ENCODE measurements at places on chromosomes 3 and 15.

- no peak for DNase-seq
Measured at GRCh38 chr15:35305946-35306345, 220.9 kb upstream of the NANOGP8 start.

DNA sequence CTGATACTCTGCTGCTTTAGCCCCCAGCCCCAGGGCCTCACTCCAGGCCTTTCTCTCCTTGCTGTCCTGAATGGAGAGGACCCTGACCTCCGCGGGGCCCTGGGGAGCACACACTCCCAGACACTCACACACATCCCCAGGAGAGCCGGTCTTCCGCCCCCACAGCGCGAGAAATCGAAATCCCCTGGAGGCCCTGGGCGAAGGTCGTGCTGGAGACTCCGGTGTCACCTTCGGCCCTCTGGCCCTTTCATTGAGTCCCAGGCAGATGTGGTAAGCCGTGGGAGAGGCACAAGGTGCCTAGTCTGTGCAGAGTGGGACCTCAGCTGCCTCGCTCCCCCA, 848 bp upstream of the GOLGA8B start:
- DNase-seq = no peak

DNA sequence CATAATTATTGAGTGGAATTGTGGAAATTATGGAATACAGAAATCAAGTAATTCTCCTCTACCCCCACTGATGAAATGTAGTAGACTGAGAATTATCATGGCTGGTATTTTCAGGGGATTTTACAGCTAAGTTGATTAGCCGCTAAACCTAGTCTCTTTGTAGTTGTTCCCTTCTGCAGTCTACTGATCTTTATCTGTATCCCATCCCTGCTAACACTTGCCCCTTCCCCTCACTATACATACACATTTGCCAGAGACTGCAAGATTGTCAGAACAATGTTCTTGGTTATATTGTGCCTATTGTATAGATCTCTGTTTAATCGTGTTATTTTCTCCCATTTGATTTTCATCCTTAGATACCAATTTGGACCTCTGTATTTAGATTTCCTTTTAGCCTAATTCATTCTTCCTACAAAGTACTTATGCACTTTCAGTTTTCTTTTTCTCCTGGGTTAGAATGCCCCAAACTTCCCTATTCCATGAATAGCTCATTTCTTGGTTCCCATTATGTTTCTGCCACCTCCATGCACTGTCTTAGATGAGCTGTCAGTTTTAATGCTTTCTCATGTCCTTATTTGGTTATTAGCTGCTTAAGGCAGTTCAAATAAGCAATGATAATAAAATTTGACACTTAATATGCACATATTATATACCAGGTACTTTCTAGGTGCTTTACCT, 86.9 kb downstream of the CDIN1 start:
- no peak for DNase-seq

GRCh38 chr3:77125966-77126365, 86.1 kb downstream of the ROBO2 start:
- no peak for DNase-seq

- no peak for DNase-seq
Measured at GRCh38 chr3:188689101-188689574, 482.6 kb upstream of the TPRG1 start.

Data from activated T-helper 1 cell treated with anti-CD3 and anti-CD28 coated beads, Interleukin-2, amount 50 U/mL, for 16 hours (primary cell).